Chondrocyte (in vitro differentiated cells): ENCODE measurements at places on chromosomes 13 and 19. TPM values are rescaled to one million over a fixed set of nuclear protein-coding genes. Genes with fewer than 3 reads are reported as not detected.
A peak's percentile ranks its signal among the peaks of the same experiment; 100 is the strongest.

GRCh38 chr13:112213467-112214255 lies 146.7 kb downstream of the SOX1 start:
- peaks cover 12% of the 10 kb centered on the region for H3K27me3 ChIP-seq
- no peaks in the 10 kb centered on the region for H3K36me3 ChIP-seq

C1QTNF9B gene
- total RNA-seq: not detected in 3 replicates

NTF4 gene
- total RNA-seq: 1.1 to 1.6 TPM in 2 of 3 replicates, not detected in the other

PGLYRP2 gene
- total RNA-seq: not detected in 3 replicates

CD22 gene
- total RNA-seq: not detected in 3 replicates

FAM216B gene
- not detected in 3 replicates for total RNA-seq

FGF21 gene
- total RNA-seq: not detected in 3 replicates

- no peak overlapping the region for H3K27ac ChIP-seq
- no peak overlapping the region for H3K4me3 ChIP-seq
- no peak for DNase-seq
- H3K4me1 ChIP-seq: peaks cover 19% of the 10 kb centered on the region
- H3K36me3 ChIP-seq: no peaks in the 10 kb centered on the region
- H3K27me3 ChIP-seq: no peaks in the 10 kb centered on the region
Measured at GRCh38 chr13:112686987-112687386, 2.9 kb upstream of the ATP11A start.

DNA sequence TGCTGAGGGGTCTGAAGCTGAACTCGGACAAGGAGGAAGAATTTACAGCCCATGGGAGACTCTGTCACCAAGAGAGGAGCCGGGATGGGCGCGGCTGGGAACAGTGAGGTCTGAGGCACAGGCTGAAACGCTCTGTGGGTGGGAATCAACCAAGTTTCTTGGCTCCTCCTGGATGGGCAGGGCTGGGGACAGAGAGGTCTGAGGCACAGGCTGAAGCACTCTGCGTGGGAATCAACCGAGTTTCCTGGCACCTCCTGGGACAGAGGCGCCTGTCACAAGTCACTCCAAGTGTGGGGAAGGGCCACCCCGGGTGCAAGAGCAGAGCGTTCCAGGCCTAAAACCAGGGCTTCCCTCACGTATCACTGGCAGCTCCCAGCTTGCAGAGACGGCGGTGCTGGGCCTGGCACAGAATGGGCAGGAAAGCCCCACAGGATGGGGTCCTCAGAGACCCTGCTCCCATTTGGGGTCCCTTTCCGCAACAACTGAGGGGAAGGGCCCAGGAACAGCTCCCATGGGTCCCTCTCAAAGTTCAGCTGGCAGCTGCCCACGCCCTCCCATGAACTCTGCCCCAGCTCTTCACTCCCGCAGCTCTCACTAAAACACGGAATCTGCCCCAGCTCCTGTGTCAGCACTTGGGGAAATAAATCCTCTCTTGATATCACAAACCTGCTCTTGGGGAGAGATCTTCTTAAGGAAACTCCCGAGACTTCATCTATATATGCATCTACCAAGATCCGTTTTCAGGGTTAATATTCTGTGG lies 18.5 kb downstream of the AP3D1 start:
- no peak overlapping the region for H3K27ac ChIP-seq
- no peak for DNase-seq
- H3K4me3 ChIP-seq: no peak overlapping the region
- H3K36me3 ChIP-seq: peaks cover 12% of the 10 kb centered on the region
- H3K4me1 ChIP-seq: no peaks in the 10 kb centered on the region
- no peaks in the 10 kb centered on the region for H3K27me3 ChIP-seq

- peaks cover 40% of the 10 kb centered on the region for H3K4me1 ChIP-seq
- H3K4me3 ChIP-seq: peak overlapping the region; percentile 96
- H3K27ac ChIP-seq: peak overlapping the region; percentile 99
- H3K36me3 ChIP-seq: peaks cover 23% of the 10 kb centered on the region
- DNase-seq: no peak
- peaks cover 2% of the 10 kb centered on the region for H3K27me3 ChIP-seq
Measured at GRCh38 chr13:32538143-32538620, 413 bp downstream of the N4BP2L2 start.

ZFR2 gene
- total RNA-seq: not detected in 3 replicates

GRCh38 chr13:93867481-93867880 lies 612.0 kb downstream of the DCT start:
- H3K4me1 ChIP-seq: peaks cover 25% of the 10 kb centered on the region
- no peak for DNase-seq

GRCh38 chr13:45224176-45224575 lies 23.3 kb upstream of the KCTD4 start:
- H3K4me1 ChIP-seq: peaks cover 28% of the 10 kb centered on the region
- H3K27ac ChIP-seq: peak overlapping the region; percentile 25
- H3K27me3 ChIP-seq: no peaks in the 10 kb centered on the region
- peaks cover 3% of the 10 kb centered on the region for H3K36me3 ChIP-seq

- no peaks in the 10 kb centered on the region for H3K36me3 ChIP-seq
- no peak for DNase-seq
- H3K4me1 ChIP-seq: no peaks in the 10 kb centered on the region
Measured at GRCh38 chr13:26179344-26179743, 42.8 kb downstream of the RNF6 start.

DNA sequence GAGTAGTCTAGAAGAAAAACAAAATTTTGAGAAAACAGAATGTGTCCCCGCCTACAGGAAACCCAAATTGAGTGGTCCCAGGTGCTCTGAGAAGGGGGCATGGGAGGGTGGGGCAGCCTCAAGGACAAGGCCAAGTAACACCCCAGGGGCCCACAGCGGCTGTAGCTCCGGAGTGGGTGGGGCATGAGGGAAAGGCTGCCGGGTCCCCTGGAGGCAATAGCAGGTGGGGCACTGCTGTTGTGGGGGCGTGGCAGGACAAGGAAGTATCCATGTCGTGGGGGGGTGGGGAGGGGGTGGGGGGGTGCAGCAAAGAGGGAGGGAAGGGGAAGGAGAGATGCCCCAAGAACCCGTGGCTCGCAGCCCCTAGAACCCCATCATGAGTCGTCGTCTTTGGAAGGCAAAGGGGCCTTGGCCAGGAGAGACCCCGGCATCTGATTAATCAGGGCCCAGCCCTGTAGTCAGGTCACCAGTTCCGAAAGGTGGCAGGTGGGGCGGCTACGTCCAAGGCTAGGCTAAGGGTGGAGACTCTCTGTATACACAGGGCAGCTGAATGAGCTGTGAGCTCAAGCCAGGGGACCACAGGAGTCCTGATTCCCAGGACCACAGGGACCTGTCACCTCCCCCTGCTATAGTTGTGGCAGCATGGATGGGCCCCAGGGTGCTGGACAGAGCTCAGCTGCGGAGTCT lies 7.5 kb upstream of the ISYNA1 start:
- H3K27me3 ChIP-seq: no peaks in the 10 kb centered on the region
- peaks cover 13% of the 10 kb centered on the region for H3K36me3 ChIP-seq
- no peak for DNase-seq
- H3K27ac ChIP-seq: no peak overlapping the region
- H3K4me1 ChIP-seq: peaks cover 7% of the 10 kb centered on the region

IRS2 gene
- total RNA-seq: 25.8 to 43.5 TPM (median 42.9 TPM) in 3 replicates

SIGLECL1 gene
- total RNA-seq: not detected in 3 replicates

GRCh38 chr19:43578787-43579186 lies 3.2 kb downstream of the PINLYP start:
- DNase-seq: no peak
- no peak overlapping the region for H3K27ac ChIP-seq
- H3K27me3 ChIP-seq: peaks cover 2% of the 10 kb centered on the region

DNA sequence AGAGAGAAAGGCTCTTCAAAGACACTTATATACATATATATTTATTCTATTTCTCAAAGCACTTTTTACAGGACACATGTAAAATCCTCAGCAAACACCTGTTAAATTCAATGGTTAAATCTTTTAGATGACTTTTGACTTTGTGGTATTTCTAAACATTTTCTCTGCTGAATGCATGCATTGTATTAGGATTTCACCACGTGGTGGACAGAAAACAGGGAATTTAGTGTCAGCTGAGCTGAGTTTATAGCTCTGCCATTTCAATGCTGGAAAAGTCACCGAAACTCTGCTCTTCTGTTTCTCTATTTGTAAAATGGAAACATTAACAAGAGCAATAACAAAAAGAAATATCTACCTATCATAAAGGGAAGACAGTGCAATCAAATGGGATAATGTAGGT lies 375.6 kb downstream of the ENOX1 start:
- no peaks in the 10 kb centered on the region for H3K36me3 ChIP-seq
- H3K4me1 ChIP-seq: no peaks in the 10 kb centered on the region
- DNase-seq: no peak
- H3K4me3 ChIP-seq: no peak overlapping the region
- no peak overlapping the region for H3K27ac ChIP-seq
- no peaks in the 10 kb centered on the region for H3K27me3 ChIP-seq

- no peak for DNase-seq
- H3K27me3 ChIP-seq: no peaks in the 10 kb centered on the region
- no peak overlapping the region for H3K27ac ChIP-seq
- no peak overlapping the region for H3K4me3 ChIP-seq
- peaks cover 10% of the 10 kb centered on the region for H3K4me1 ChIP-seq
Measured at GRCh38 chr19:41870401-41870873, 6.6 kb upstream of the CD79A start.

DNA sequence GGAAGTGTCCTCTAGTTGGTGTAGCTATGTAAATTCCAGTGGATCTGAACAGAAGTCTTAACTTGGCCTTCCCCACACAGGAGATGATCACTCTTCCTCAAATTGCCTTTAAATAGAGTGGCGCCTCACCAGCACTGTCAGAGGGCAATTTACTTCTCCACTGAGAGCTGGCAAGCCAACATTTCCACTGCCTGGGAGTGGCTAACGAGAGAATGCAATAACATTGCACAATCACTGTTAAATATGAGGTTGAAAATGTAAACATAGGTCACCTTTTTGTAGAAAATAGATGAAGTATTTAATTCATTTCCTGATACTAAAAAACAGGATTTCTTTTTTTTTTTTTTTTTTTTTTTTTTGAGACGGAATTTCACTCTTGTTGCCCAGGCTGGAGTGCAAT lies 55.4 kb upstream of the UBL3 start:
- no peak overlapping the region for H3K4me3 ChIP-seq
- peaks cover 1% of the 10 kb centered on the region for H3K36me3 ChIP-seq

SGCG gene
- 7.1 to 12.8 TPM (median 12.7 TPM) in 3 replicates for total RNA-seq

- no peak for DNase-seq
- peaks cover under 1% of the 10 kb centered on the region for H3K36me3 ChIP-seq
- H3K4me3 ChIP-seq: no peak overlapping the region
- peaks cover 16% of the 10 kb centered on the region for H3K4me1 ChIP-seq
- no peaks in the 10 kb centered on the region for H3K27me3 ChIP-seq
Measured at GRCh38 chr19:45878043-45878794, 7.7 kb downstream of the IRF2BP1 start.

- peaks cover 21% of the 10 kb centered on the region for H3K36me3 ChIP-seq
- peak overlapping the region; percentile 96 for H3K27ac ChIP-seq
- H3K27me3 ChIP-seq: no peaks in the 10 kb centered on the region
- peak overlapping the region; percentile 64 for H3K4me3 ChIP-seq
- peaks cover 36% of the 10 kb centered on the region for H3K4me1 ChIP-seq
Measured at GRCh38 chr13:26680572-26680971, 80.0 kb downstream of the GPR12 start.

IL11 gene
- 2.8 to 3.7 TPM (median 3.1 TPM) in 3 replicates for total RNA-seq

DNA sequence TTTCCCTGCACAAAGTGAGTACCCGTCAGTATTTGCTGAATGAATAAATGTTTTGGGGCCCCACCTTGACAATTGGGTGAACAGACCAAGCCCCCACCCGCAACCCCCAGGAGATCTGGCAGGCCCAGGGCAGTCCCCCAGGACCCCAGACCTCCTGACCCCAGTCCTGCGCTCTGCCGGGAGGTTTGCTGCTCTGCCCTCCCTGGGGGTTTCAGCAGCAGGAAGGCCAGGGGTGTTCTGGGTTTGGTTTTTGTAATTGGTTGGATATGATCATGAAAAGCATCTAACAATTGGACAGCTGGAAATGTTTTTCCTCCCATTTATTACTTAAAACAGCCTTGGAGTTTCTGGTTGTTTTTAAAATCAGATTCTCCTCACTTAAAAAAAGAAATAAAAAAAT lies 193.8 kb downstream of the URI1 start:
- DNase-seq: no peak
- no peaks in the 10 kb centered on the region for H3K36me3 ChIP-seq
- no peak overlapping the region for H3K4me3 ChIP-seq
- H3K4me1 ChIP-seq: no peaks in the 10 kb centered on the region
- no peak overlapping the region for H3K27ac ChIP-seq

DNA sequence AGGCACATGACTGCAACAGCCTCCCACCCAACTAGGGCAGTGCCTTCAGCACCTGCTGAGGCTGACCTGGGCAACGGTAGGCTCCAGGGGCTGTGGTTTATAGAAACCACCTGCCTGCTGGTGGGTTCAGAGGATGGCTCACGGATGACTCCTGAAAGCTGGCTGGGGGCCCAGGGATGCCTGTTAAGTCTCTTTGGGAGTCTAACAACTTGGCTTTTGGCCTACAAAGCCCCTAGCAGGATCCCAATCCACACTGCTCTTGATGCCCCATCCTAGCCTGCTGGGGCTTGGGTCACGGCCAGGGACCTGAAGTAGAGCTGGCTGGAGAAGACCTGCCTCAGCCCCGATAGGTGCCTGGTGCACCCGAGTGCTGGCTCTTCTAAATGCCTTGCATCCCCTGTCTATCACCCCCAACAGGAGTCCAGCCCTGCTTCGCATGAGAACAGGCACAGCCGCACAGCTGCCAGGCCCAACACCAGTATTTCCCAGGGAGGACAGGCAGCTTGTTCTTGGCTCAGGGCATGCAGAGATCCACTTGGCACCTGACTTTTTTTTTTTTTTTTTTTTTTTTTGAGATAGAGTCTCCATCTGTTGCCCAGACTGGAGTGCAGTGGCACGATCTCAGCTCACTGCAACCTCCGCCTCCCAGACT lies 9.1 kb upstream of the EPHX3 start:
- no peak for DNase-seq
- no peaks in the 10 kb centered on the region for H3K27me3 ChIP-seq
- peaks cover 15% of the 10 kb centered on the region for H3K4me1 ChIP-seq
- peaks cover 34% of the 10 kb centered on the region for H3K36me3 ChIP-seq

- no peak for DNase-seq
- no peaks in the 10 kb centered on the region for H3K36me3 ChIP-seq
- H3K4me3 ChIP-seq: no peak overlapping the region
- no peak overlapping the region for H3K27ac ChIP-seq
- peaks cover 32% of the 10 kb centered on the region for H3K4me1 ChIP-seq
Measured at GRCh38 chr13:80755910-80756309, 415.0 kb upstream of the SPRY2 start.

GRCh38 chr13:44172281-44172810 lies 201.3 kb upstream of the SERP2 start:
- no peaks in the 10 kb centered on the region for H3K27me3 ChIP-seq
- no peak overlapping the region for H3K4me3 ChIP-seq
- no peak overlapping the region for H3K27ac ChIP-seq
- H3K36me3 ChIP-seq: no peaks in the 10 kb centered on the region

- H3K27ac ChIP-seq: no peak overlapping the region
- no peaks in the 10 kb centered on the region for H3K36me3 ChIP-seq
- no peak for DNase-seq
- H3K4me1 ChIP-seq: no peaks in the 10 kb centered on the region
Measured at GRCh38 chr13:20953245-20953931, 50.8 kb upstream of the XPO4 start.

DNA sequence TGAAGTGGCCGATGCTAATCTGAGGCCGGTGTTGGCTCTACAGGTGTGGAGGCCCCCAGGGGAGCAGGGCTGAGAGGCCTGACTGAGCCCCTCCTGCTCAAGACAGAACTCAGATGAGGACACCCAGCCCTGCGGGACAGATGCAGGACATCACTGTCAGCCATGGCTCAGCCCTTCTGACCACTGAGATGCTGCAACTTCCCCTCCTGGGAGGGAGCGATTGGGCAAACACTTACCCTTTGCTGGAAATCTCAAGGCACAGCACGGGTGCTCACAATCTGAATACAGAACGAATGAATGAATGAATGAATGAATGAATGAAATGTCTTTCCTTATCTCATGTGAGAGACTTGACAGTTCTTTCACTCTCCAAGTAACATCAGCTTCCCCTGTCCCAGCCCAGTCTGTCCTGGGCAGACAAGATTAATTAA lies 3.5 kb upstream of the SIGLEC7 start:
- DNase-seq: peak; percentile 68
- H3K27me3 ChIP-seq: peaks cover 25% of the 10 kb centered on the region
- no peak overlapping the region for H3K4me3 ChIP-seq
- no peaks in the 10 kb centered on the region for H3K4me1 ChIP-seq
